Fibroblast of villous mesenchyme (primary cell): ENCODE measurements at places on chromosomes 6 and 20. TPM values are rescaled to one million over a fixed set of nuclear protein-coding genes. Genes with fewer than 3 reads are reported as not detected.

The CST5 gene
- total RNA-seq: not detected in 2 replicates

The SAMD5 gene
- total RNA-seq: under 0.01 TPM in 2 replicates

DNA sequence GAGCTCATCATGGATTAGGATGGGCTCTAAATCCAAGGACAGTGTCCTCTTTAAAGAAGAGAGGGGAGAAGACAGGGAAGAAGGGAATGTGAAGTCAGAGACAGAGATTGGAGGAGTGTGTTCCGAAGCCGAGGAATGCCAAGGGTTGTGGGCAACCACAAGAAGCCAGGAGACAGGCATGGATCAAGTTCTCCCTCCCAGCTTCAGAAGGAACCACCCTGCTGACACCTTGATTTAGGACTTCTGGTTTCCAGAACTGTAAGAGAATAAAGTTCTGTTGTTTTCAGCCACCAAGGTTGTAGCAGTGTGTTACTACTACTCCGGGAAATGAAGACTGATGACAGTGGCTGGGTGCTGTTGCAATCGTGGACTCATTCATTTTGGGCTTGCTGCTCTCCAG, 120.1 kb downstream of the RPS12 start:
- no peak for DNase-seq

DNA sequence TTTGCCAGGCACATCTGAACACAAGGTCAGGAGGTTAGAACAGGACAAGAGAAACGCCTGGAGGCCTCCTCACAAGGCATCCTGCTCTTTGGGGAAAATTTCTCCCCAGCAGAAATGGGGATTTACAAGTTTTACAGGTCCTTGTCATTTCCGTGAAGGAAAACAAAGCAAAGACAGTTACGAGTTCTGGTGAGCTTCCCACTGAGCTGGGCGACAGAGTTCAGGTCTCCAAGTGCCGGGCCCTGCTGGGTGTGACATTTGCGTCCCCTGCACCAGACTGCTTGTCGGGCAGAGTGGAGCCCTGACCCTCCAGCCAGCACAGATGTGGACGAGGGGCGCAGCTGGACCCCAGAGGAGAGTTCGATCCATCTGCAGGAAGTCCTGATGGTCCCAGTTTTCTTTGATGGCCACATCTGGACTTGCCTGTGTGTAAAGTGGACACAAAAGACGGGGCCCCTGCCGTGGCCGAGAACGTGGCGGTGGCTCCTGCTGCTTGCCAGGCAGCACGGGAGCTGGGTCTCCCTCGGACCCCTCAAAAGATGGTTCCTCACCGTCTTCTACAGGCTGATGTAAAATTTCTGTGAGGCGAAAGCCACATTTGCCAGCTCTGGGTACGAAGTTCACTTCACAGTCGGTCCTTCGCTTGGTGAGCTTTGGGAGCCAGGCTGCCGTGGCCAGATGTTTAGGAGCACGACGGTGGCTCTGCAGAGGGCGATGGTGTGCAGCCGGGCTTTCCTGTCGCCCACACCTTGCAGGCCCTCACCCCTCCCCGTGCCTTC, 5.2 kb upstream of the ADRM1 start:
- DNase-seq: no peak
